ENCODE measurements at places on chromosomes 3 and 15. TPM values are rescaled to one million over a fixed set of nuclear protein-coding genes. Genes with fewer than 3 reads are reported as not detected.

The MORC1 gene
- not detected for polyA plus RNA-seq

The FANCD2OS gene
- not detected for polyA plus RNA-seq

The SPTBN5 gene
- polyA plus RNA-seq: 0.80 TPM

The CLRN1 gene
- polyA plus RNA-seq: not detected

The CNTN6 gene
- polyA plus RNA-seq: 0.04 TPM

The AP3B2 gene
- 1.1 TPM for polyA plus RNA-seq

The RUVBL1 gene
- 37.9 TPM for polyA plus RNA-seq

The DLL4 gene
- polyA plus RNA-seq: 4.1 TPM

DNA sequence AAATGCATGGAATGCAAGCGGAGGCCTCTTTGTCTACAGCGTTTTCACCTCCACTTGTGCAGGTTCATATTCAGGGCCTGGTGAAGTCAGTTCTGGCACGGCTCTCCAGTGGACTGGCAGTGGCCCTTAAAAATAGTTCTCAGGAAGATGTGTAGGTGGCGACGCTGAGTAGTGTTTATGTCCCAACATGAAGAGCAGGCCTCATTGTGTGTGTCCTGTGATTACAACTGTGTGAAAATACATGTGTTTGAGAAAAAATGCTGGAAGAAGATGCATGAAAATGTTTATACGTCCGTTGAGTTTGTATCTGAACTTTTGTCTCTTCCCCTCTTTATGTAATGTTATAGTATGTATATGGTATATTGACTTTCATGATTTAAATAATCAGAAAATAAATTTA, 7.2 kb downstream of the LIPC start:
- DNase-seq: no peak

- no peak for DNase-seq
Measured at GRCh38 chr3:178437236-178437635, 99.0 kb upstream of the KCNMB2 start.

- no peak for DNase-seq
Measured at GRCh38 chr15:96320703-96321638, 9.5 kb upstream of the NR2F2 start.

DNA sequence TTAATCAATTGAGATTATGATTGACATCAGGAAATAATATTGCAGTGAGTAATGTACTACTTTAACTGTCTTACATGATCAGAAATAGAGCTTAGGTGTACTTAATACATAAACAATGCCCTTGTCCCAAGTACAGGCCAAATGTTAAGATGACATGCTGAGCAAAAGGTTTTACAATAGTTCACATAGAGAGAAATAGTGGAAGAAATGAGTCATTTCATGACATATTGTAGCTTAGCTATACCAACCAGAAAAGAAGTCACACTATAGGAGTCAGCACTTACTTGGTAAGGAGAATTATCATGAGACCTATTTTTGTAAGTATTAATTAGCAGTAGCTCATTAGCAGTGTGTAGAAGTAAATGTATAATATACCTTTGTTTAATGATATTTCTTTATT, 96.4 kb upstream of the NANOGP8 start:
- DNase-seq: no peak

DNA sequence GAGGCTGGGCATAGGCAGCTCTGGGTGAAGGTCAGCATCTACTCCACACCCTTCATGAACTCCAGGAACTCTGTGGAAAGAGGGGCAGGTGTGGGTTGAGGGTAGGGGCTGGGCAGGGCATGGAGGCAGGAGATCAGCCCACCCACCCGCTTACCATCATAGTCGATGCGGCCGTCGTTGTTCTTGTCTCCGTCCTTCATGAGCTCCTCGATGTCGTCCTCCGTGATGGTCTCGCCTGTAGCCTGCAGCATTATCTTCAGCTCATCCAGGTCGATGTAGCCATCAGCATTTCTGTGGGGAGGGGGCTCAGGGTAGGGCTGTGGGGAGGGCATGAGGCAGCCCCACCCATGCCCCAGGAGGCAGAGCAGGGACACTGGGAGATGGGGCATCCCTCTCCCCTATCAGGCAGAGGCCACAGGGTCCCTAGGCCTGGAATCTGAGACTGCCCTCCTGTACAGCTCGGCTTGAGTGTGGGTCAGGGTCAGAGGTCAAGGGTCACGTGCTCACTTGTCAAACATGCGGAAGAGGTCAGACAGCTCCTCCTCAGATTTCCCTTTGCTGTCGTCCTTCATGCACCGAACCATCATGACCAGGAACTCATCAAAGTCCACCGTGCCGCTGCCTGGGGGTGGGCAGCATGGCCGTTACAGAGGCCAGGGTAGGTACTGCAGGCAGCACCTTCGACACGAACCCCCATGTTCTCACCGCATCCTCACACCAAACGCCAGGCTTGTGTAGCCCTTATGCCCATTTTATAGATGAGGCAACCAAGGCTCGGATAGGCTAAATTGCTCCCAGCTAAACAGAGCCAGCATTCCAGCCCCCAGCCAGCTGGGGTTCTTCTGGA, 2.4 kb downstream of the TNNC1 start:
- DNase-seq: no peak

DNA sequence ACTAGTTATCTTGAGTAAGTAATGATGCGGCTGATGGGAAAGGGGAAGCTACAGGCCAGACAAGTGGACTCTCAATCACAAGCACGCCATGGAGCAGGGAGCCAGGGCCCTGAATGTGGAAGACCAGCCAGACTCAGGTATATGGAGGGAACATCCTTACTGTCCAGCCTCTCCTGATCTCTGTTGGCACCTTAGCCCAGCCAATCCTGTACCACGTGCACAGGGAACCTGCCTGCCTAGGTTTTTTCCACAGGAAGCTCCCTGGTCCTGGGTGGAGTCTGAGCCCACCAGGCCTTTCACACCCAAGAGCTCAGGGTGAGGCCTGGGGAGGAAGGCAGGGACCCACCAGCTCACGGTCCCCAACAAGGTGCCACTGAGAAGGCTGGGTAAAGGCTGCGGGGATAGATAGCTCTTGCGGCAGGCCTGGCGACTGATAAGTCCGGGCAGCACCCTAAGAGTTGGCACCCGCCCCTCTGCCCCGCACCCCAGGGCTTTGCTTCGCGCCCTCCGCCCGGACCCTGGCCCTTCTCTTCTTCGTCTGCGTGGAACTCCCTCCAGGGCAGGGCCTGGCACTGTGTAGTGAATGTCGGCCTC, 933 bp upstream of the APEH start:
- DNase-seq: no peak

GRCh38 chr15:58114812-58115211, 23.4 kb upstream of the AQP9 start:
- no peak for DNase-seq

DNA sequence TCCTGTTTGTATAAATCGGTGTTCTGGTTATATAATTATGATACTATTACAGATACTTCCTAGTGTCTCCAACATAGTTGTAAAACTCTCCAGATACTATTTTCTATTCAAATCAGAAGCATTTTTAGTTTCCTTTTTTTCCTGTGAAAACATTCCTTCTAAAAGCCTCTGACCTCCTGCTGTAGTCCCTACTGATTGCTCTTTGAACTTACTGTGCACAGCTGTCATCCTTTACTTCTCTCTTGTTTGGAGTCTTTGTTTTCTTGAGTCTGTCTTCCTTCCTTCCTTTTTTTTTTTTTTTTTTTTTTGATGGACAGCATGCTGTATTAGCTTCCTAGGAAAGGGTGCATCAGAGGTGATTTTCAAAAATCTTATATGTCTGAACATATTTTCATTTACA, 28.9 kb downstream of the NR2C2 start:
- DNase-seq: no peak

- DNase-seq: no peak
Measured at GRCh38 chr3:78580681-78581080, 1187.1 kb downstream of the ROBO1 start.

GRCh38 chr3:44039006-44039405, 202.7 kb upstream of the TOPAZ1 start:
- no peak for DNase-seq

DNA sequence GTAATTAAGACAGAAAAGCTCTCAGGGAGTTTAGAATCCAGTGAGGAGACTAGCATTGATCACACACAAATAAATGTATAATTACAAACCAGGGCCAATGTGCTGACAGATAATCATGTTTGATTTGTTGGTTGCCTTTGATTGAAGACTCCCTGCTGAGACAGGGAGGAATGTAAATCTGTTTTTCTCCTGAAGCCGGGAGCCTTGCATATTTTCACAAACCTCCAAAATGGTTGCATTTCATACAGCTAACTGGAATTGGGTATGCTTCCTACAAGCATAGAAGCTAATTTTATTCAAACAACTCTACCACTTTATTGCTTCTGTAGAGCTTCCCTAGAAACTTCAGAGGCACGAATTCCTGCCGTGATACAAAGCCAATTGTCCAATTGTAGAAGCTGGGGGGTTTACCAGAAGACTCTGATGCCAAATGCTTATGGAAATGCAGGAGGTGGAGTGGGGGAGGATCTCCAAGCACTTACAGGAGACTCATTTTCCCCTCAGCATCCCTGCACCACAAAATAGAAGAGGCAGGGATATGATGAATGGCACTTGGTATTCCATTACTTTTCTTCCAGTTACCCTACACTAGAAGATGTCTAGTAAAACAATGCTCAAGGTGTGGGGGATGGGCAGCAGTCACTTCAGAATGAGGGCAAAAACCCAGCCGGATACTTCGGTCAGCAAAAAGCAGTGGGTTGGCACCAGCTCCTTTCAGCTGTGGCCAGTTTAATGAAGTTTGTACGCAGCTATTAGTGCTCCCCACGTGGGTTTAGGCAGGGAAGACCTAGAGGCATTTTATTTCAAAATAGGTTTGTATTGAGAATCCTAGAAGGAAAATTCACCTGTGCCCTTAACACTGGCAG, 11.4 kb upstream of the MEX3B start:
- no peak for DNase-seq

DNA sequence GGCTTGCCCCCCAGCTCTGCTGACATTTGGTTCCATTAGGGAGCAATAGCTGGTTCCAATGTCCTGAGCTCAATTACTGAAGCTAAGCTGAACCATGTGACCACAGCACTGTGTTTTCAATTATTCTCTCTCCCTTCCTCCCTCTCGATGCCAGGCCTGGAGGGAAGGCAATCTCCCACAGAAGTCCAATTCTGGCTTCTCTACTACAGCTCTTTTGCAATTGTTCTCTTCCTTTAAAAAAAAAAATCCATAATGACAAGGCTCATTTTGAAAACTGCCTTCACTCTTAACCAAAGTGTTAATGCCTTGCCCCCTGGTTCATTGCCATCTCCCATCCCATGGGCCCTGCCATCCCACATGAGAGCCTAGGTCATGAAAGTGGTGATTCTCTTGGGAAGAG, 24.8 kb downstream of the IL16 start:
- no peak for DNase-seq

GRCh38 chr3:182108371-182108770, 396.6 kb downstream of the SOX2 start:
- no peak for DNase-seq

GRCh38 chr15:80386151-80386550, 18.0 kb upstream of the ARNT2 start:
- no peak for DNase-seq

GRCh38 chr15:42504631-42505030, 9.2 kb downstream of the SNAP23 start:
- DNase-seq: no peak

GRCh38 chr15:60982249-60982910, 246.7 kb downstream of the RORA start:
- DNase-seq: no peak

DNA sequence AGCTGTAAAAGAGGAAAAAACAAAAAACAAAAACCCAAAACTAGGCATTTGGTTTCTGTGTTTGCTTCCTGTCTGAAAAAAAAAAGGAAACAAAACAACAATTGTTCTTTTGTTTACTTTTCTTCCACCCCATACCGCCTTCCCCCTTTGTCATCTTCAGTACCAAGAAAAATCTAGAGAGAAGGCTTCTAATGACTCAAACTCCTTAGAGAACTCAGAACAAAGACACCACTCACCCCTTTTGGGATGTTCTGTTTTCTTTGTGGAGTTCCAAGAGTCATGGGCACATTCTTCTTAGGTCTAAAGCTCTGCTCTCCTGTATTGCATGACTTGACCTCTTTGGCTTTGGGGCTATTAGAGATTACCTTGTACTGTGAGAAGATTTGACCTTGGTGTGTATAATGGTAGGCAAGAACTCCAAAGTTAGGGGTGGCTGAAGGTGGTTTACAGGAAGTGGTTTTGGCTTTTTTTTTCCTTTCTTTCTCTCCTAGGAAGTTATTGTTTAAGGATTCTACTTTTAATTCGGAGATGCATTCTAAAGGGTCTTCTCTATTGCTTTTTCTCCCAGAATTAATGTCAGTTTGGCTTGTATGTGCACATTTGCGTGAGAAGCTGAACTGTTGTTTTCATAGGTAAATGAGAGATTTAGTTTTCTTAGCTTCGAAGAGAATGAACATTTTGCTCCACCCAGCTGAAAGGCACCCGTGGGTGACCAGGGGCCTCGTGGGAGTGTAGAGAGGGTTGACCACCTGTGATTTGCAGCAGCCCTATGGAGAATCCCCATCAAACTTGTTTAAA, 39.5 kb upstream of the ZBTB20 start:
- DNase-seq: no peak

GRCh38 chr15:73573037-73573436, 60.2 kb downstream of the NPTN start:
- DNase-seq: no peak

DNA sequence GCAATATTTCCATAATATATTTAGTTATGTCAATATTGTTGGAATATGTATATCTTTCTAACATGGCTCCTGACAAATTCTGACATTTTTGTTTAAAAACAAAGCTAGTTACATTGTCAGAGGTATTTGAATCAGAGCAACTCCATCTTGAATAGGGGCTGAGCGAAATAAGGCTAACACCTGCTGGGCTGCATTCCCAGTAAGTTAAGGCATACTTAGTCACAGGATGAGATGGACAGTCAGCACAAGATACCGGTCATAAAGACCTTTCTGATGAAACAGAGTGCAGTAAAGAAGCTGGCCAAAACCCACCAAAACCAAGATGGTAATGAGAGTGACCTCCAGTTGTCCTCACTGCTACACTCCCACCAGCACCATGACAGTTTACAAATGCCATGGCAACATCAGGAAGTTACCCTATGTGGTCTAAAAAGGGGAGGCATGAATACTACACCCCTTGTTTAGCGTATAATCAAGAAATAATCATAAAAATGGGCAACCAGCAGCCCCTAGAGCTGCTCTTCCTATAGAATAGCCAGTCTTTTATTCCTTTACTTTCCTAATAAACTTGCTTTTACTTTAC, 30.4 kb downstream of the RPL22L1 start:
- DNase-seq: no peak

GRCh38 chr3:193620057-193620456, 27.0 kb downstream of the OPA1 start:
- DNase-seq: no peak

- no peak for DNase-seq
Measured at GRCh38 chr3:30198162-30198561, 408.2 kb upstream of the TGFBR2 start.

GRCh38 chr3:27485866-27486265, 1.7 kb upstream of the SLC4A7 start:
- DNase-seq: no peak

DNA sequence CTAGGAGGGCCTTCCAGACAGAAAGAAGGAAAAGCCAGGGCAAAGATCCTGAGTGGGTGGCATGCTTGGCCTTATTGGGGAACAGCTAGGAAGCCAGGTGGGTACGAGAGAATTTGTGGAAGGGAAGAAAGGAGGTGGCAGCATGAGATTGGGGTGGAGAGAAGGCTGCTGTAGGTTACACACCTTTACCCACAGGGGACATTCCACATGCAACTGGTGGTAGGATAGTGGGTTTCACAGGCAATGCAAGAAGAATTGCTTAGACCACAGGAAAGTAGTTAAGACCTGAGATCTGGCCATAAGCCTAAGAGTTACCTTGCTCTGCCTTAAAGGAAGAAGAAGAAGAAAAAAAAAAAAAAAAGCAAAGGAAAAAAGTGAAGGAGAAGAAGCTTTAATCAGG, 19.8 kb downstream of the ANP32A start:
- DNase-seq: no peak

All from ovary (tissue), 10 donors.